ENCODE measurements at places on chromosomes 3 and 15. TPM values are rescaled to one million over a fixed set of nuclear protein-coding genes. Genes with fewer than 3 reads are reported as not detected.

- no peak for DNase-seq
These were observed 278.1 kb downstream of the ULK4 start for GRCh38 chr3:41683666-41684350.

GRCh38 chr3:44685128-44685800 lies 27.2 kb upstream of the ZNF502 start:
- DNase-seq: peak; percentile 82

DNA sequence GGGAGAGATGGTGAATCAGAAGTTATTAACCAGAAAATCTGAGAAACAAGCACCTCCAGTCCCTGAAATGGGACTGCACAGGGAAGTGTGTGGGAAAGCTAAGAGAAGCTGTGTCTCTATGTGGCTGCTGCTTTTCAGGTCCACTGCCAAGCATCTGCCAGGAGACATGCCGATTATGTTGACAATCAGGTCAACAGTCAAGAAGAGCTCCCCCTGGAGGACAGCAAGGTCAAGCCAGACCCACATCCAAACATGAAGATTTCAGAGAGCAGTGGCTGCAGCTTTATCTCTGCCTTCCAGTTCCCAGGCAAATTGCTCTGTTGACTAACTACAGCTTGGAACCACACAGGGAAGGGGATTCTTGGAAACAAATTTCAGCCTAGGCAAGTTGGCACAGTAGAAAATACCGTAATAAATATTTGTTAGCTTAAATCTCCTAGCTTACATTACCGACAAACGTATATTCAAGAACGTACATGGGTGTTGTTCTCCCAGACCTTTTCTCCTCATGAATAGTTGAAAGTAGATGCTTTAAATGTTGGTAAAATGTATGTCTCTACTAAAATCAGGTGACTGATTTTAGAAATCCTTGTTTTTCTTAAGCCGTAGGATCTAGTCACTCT lies 394.5 kb upstream of the RARB start:
- no peak for DNase-seq

- DNase-seq: no peak
These were observed 317.7 kb upstream of the TLE3 start for GRCh38 chr15:70415398-70415797.

DNA sequence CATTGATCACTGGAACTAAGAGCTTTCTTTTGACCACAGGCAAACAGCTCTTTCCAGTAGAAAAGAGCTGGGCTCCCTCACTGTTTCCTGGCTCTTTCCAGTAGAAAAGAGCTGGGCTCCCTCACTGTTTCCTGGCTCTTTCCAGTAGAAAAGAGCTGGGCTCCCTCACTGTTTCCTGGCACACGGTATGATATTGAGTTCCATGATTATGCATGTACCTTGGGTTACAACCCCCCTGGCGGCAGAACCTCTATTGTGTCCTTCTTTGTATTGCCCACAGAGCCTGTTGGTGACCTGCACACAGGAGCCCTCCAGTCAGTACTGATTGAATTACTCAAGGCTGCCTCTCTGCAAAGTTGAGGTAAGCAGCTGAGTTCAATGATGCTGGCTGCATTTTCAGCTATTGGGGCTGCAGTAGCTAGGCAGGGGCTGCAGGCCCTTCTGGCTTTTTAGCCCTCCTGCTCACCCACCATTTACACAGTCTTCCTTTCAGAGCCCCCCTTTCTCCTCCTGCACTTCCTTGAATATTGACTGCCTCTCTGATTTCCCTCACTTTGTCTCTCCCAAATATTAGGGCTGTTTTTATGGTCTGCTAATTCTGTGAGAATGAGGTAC lies 10.2 kb downstream of the ACKR2 start:
- DNase-seq: no peak

DNA sequence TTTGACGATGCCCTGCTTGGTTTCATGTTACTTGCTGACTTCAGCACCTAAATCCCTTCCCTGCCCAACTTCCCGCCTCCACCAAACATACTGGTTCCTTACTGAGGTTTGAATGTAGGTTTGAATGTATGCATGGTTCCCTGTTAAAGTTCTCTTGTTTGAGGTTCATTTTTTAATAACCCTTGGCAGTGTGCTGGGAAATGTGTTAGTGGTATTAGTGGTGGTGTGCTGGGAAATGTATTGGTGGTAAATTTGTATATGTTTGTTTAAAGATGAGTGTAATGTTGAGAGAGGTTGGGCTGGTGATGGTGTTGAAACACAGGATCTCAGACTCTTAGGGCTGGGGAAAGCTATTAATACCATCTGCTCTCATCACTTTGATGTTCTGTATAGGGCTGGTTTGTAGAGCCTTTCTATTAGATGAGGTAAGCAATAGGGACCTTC lies 392.7 kb downstream of the PTPRG start:
- no peak for DNase-seq

DNA sequence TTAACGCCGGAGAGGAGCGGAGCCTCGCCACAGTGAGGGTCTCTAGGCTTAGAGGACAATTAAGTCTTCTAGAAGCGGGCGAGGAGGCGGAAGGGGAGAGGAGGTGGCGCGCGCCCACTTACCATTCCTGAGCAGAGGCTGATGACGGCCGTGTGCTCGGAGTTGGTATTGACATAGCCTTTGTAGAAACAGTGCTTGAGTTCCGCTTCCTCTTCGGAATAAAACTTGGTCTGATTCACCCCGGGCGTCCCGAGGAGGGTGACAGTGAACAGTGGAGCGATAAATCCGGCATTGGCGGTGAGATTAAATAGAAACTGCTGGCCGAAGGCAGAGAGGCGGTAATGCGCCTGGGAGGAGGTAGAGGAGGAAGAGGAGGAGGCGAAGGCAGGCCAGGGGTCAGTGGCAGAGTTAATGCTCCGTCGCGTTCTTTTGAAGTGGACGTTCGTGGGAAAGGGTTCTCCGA lies 1.3 kb downstream of the ADAMTS9 start:
- DNase-seq: peak; percentile 63

GRCh38 chr3:66229931-66230330 lies 9.1 kb downstream of the SLC25A26 start:
- DNase-seq: no peak

DNA sequence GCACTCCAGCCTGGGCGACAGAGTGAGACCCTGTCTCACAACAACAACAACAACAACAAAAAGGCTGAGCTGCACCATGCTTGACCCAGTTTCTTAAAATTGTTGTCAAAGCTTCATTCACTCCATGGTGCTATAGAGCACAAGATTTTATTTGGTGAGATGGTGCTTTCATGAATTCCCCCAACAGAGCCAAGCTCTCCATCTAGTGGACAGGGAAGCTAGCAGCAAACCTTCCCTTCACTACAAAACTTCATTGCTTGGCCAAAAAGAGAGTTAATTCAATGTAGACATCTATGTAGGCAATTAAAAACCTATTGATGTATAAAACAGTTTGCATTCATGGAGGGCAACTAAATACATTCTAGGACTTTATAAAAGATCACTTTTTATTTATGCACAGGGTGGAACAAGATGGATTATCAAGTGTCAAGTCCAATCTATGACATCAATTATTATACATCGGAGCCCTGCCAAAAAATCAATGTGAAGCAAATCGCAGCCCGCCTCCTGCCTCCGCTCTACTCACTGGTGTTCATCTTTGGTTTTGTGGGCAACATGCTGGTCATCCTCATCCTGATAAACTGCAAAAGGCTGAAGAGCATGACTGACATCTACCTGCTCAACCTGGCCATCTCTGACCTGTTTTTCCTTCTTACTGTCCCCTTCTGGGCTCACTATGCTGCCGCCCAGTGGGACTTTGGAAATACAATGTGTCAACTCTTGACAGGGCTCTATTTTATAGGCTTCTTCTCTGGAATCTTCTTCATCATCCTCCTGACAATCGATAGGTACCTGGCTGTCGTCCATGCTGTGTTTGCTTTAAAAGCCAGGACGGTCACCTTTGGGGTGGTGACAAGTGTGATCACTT lies 2.0 kb downstream of the CCR5 start:
- no peak for DNase-seq

DNA sequence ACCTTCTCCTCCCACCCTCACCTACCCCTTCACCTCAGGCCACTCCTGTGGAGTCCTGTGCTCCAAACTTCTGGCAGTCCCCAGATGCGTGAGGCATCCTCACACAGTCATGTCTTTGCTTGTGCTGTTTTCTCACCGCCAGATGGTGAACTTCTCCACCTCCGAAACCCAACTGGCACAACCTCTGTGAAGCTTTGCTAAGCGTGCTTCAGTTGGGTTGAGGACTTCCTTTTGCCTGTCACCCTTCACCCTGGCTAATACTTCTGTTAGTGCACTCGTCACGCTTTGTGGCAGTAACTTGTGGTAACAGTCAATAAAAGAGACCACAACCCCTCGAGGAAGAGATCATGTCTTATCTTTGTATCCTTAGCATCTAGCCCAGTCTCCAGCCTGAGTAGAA lies 42.0 kb upstream of the SKOR1 start:
- DNase-seq: no peak

DNA sequence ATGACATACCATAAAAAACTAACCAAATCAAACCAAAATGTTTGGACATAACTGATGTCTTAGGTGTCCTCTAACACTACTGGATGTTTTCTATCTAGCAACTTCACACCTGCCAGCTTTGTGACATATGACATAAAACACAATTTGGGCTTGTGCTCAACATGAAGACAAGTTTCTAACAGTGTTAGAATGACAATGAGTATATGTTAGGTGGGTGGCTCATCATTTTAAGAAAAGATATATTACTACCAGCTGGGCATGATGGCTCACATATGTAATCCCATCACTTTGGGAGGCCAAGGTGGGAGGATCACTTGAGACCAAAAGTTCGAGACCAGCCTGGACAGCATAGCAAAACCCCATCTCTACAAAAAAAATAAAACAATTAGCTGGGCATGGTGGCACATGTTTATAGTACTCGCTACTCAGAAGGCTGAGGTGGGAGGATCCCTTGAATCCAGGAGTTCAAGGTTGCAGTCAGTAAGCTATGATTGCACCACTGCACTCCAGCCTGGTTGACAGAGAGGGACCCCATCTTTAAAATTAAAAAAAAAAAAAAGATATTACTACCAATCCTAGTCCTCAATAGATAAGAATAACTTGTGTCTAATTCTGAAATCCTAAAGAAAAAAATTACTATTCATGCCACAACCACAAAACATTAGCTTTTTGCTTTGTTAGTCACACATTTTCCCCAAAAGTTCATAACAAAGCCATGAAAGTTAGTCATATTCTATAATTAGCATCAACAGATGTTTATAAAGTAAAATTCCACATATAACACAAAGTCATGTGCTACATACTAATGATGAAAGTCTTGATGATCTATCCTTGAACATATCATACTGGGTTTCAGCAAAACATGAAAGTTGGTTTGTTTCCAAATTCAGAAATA lies 59.9 kb downstream of the LRRFIP2 start:
- DNase-seq: no peak

DNA sequence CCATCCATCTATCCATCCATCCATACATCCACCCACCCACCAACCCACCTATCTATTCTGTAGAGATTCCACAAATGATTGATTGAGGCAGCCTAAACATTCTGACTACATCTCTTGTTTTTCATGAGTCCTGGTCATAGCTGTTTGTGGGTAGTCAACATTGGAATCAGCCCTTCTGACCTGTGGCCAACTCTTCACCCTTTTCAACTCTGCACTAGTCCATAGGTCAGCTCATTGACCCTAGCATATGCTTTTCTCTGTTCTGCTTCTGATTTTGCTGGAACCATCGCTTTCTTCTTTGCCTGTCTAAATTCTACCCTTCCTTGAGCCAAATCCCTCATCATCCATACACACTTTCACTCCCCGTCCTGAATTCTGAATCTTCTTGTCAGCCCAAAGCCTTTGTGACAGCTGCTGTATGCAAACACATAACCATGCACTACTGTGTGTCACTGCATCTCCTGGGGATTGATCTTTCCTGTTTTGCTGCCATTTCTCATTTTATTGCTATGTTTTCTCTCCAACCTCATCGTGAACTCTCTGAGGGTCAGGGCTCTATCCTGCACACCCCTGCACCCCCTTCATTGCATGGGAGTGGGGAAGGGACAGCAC lies 16.8 kb upstream of the KCTD6 start:
- no peak for DNase-seq

DNA sequence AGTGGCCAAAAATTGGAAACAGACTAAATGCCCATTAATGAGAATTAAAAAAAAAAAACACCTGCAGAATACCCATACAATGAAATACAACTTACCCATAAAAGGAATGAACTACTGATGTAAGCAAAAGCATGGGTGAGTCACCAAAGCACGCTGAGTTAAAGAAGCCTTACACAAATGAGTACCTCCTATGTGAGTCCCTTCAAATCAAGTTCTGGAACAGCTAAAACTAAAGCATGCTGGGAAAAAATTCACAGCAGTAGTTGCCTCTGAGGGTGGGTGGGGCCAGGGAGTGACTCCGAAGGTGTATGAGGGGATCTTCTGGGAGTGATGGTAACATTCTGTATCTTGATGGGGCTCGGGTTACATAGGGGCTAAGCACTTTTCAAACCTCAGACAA lies 11.4 kb downstream of the MYO5C start:
- no peak for DNase-seq

GRCh38 chr3:153704115-153704514 lies 417.1 kb upstream of the ARHGEF26 start:
- no peak for DNase-seq

GRCh38 chr3:196670339-196670738 lies 30.8 kb downstream of the NRROS start:
- no peak for DNase-seq

GRCh38 chr15:68305420-68305871 lies 27.9 kb downstream of the FEM1B start:
- DNase-seq: no peak

- no peak for DNase-seq
These were observed 30.7 kb downstream of the ARHGAP31 start for GRCh38 chr3:119324899-119325298.

SLC35G2 gene
- polyA plus RNA-seq: 4.2 TPM

ADGRG7 gene
- not detected for polyA plus RNA-seq

ARGFX gene
- polyA plus RNA-seq: not detected

CHRNB4 gene
- 2.8 TPM for polyA plus RNA-seq

PTH1R gene
- 269 TPM for polyA plus RNA-seq

MGA gene
- polyA plus RNA-seq: 41.3 TPM

All from renal pelvis (tissue), 12 donors.